ENCODE measurements at places on chromosomes 7 and 10. TPM values are rescaled to one million over a fixed set of nuclear protein-coding genes. Genes with fewer than 3 reads are reported as not detected.

Gene AGAP6
- 12.9 TPM for total RNA-seq

DNA sequence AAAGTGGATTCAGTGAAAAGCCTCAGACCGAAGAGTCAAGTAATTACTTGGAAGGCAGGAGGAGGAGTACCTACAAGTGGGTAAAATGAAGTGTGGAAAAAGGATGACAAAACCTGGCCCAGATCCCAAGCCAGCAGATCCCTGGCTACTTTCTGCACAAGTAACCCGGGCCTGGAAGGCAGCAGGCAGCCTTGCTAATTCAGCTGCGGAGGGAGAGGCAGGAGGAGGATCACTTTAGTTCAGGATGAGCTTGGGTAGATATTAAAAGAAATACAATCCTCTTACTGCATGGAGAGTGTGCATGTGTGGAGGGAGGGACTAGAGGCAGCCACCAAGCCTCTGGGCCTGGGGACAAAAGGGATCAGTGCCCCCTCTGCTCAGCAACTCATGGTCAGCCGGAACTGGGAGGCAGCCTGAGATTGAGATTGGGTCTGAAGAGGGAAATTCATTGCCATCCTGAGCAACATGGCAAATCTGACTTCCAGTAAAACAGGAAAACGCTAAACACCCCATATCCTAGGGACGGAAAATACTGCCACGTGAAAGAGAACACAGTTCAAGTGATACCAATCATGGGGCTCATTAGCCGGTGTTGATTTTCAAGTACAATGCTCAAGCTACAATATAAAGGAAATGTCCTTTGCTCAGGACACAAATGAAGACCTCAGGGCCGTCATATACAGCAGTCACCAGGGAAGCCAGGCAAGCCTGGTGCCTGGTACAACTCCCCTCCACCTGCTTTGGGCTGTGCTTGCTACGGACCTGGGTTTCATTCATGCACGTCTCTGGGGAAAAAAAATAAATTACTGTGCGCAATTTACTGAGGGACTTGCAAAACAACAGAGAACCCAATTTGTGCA is 1.3 kb downstream of the AMPH start:
- DNase-seq: no peak
- H3K27ac ChIP-seq: no peak overlapping the region
- no peaks in the 10 kb centered on the region for H3K36me3 ChIP-seq
- H3K4me3 ChIP-seq: peak overlapping the region; percentile 85

Gene KLF14
- total RNA-seq: not detected

Gene PLEKHS1
- not detected for total RNA-seq

Gene GHRHR
- not detected for total RNA-seq

DNA sequence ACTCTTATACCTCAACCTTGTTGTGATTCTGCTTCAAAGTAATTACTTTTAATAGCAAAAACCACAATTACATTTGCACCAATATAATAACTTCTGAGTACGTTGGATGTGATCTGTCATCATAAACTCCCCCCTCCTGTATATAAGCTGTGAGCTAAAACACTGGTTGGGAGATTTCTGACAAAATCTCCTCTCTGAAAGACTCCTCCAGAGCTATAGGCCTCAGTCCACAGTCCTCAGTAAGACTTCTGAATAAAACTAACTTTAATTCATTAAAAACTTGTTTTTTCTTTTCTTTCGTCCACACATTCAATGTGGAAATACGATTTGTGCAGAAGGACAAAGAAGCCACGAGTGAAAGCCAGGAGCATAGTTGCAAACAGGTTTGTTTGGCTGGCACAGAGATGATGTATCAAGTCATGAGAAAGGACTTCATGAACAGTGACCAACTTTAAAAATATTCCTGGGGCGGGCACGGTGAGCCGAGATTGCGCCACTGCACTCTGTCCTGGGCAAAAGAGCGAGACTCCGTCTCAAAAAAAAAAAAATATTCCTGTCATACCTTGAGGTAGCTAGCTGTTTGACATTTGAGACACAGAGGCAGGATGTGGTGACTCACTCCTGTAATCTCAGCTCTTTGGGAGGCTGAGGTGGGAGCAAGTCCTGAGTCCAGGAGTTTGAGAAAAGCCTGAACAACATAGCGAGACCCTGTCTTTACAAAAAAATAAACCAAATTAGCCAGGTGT is 91.1 kb upstream of the ARHGAP21 start:
- no peak overlapping the region for H3K4me3 ChIP-seq
- H3K36me3 ChIP-seq: no peaks in the 10 kb centered on the region
- H3K27ac ChIP-seq: no peak overlapping the region
- H3K4me1 ChIP-seq: no peaks in the 10 kb centered on the region

GRCh38 chr10:129253161-129253864 is 213.7 kb upstream of the MGMT start:
- DNase-seq: peak; percentile 47
- H3K4me3 ChIP-seq: no peak overlapping the region
- H3K4me1 ChIP-seq: no peaks in the 10 kb centered on the region
- no peak overlapping the region for H3K27ac ChIP-seq
- no peaks in the 10 kb centered on the region for H3K36me3 ChIP-seq

DNA sequence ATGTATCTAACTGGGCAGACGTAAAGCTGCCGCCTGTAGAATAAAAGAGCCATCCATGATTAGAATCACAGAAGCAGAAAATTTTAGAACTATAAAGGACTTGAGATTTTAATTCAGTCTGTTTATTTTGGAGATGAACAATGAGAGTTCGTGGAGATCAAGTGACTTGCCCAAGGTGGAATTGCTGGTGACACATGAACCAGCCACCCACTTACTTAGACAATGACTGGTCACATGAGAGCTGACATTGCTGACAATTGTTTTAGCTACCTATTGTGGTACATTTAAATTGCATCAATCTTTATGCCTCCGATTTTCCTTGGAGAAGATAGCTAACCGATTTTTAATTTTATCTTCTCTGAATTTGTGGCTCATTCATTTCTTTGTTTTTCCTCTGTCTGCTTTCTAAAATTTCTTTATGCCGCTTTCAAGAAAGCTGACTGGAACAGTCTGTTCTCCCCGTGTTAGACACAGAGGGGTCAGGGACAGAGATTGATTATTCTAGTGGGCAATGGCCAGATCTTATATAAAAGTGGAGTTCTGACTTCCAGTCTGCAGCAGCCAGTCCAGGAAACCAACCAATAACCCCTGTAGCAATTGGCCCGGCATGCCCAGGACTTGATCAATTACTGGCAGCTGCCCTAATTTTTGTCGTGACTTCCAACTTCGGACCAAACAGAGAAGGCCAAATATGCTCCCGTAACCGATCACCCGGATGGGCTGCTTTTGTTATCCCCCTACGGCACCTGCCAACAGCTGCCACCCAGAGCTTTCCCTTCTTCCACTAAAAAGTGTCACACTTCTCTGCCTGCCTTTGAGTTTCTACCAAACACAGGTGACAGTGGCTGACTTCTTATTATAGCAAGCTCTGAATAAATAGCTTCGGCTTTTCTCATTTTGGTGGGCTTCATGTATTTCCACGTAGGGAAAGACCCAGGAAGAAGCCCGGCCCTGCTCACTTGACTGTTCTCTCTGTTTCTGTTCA is 241.6 kb downstream of the CAMK1D start:
- H3K4me3 ChIP-seq: no peak overlapping the region
- H3K27me3 ChIP-seq: no peaks in the 10 kb centered on the region
- H3K27ac ChIP-seq: no peak overlapping the region
- H3K36me3 ChIP-seq: no peaks in the 10 kb centered on the region
- DNase-seq: no peak

Gene TFEC
- not detected for total RNA-seq

Gene HABP2
- total RNA-seq: not detected

DNA sequence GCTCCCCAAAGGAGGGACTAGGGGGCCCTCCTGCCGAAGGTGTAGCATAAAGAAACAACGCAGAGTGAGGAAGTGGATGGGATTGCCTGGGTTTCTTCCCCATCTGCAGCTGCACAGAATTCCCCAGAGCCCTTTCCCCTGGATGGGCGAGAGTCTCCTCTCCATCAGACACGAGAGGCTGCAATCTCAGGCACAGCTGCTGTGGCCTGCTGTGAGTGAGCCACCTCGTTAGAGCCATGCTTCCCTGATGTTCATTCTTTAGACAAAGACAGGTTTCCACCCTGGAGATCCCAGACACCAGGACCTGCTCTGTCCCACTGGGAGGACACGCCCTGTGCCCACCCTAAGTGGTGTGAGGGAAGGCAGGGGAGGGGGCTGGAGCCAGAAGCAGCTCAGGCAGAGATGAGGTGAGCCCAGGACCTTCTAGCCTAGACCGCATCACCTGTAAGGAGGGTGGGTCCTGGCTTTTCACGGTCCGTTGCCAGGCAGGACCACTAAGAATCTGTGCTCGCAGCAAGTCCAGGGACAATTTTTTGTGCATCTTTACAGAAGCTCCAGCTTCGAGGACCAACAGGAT is 268.6 kb upstream of the TCERG1L start:
- DNase-seq: no peak
- no peak overlapping the region for H3K27ac ChIP-seq
- H3K4me3 ChIP-seq: no peak overlapping the region
- H3K27me3 ChIP-seq: no peaks in the 10 kb centered on the region

DNA sequence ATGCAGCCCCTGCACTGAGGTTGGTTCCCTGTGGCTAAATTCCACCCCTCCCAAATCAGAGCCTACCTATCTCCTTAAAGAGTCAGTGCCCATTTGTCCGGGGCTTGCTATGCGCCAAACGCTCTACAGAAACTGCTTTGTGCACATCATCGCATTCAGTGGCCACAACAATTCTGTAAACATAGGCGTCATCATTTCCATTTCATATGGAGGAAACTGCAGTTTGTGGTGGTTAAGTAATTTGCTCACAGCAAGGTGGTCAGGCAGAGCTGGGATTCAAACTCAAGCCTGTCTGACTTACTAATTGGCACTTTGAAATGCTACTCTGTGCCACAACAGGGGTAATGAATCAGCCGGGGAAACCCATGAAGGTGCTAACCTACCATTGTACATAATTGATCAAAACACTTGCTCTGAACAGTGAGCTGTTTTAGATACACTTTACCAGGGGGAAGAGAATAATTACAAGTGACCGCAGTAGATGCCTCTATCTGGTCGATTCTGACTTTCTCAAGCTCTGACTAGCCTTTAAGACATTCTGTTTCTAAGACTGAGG is 775.5 kb downstream of the LRMDA start:
- no peak overlapping the region for H3K4me3 ChIP-seq
- H3K4me1 ChIP-seq: no peaks in the 10 kb centered on the region
- H3K27me3 ChIP-seq: no peaks in the 10 kb centered on the region
- no peak overlapping the region for H3K27ac ChIP-seq

GRCh38 chr10:49135575-49136313 is 1.9 kb upstream of the FAM170B start:
- H3K36me3 ChIP-seq: no peaks in the 10 kb centered on the region
- H3K4me3 ChIP-seq: no peak overlapping the region
- no peak for DNase-seq
- no peaks in the 10 kb centered on the region for H3K27me3 ChIP-seq
- H3K4me1 ChIP-seq: no peaks in the 10 kb centered on the region

- peaks cover 12% of the 10 kb centered on the region for H3K36me3 ChIP-seq
- DNase-seq: peak; percentile 21
- H3K4me3 ChIP-seq: no peak overlapping the region
- no peaks in the 10 kb centered on the region for H3K4me1 ChIP-seq
Observed at GRCh38 chr10:118332236-118332635, 9.9 kb downstream of the FAM204A start.

Gene PNLIPRP3
- total RNA-seq: not detected

DNA sequence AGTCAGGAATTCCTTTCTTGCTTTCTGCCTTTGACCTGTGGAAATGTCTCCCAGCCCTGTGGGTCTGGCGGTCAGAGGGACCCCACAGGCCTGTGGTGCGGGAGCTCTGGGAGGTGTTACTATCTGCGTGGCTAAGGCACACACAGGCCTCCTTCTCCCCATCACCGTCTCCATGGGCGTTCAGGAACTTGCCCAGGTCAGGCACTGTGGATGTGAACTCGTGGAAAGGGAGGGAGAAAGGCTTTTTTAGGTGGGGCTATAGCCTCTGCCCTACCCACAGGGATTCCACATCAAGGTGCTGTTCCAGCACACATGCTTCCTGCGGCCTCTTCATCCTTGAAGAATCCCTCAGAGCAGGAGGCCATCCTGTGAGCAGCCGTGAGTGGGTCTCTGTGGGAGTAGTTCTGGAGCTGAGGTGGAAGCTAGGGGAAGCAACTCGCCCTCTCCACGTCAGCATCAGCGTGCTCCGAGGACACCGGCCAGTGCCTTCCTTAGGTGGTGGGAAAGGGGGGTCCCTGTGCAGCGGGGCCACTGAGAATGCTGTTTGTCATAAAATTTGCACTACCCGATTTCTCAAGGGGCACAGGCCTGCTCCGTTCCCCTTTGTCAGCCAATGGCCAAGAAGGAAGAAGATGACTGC is 7.5 kb upstream of the ATP6V0E2 start:
- H3K4me1 ChIP-seq: no peaks in the 10 kb centered on the region
- no peaks in the 10 kb centered on the region for H3K36me3 ChIP-seq
- no peak for DNase-seq
- no peak overlapping the region for H3K27ac ChIP-seq
- no peaks in the 10 kb centered on the region for H3K27me3 ChIP-seq

Gene LIPF
- not detected for total RNA-seq

Gene IDE
- total RNA-seq: 35.5 TPM

DNA sequence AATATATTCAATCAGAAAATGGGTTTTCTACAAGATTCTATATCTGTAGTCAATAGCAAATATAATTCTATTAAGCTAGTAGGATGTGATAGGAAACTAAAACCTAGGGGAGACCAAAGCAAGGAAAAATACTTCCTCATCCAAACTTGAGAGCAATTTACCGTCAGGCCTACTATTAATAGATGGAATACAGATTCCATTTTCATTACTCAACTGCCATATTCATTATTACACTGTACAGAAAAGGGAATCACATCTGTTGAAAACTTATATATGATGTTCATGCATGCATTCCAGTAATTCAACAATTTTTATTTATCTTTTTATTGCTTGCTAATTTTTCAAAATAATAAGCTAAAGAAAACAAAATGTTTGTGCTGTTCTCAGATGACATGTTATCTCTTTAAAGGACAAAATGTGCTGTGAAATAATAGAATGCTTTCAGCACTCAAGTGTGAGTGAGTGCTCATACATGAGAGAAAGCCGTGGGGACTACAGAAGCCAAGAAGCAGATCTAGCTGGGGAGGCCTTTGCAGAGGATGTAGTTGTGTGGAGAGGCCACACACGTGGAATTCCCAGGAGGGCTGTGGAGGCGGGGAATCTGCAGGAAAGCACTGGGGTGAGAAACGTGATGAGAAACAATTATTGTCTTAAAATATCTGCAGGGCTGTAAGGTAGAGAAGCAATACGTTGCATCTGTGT is 110.0 kb downstream of the EGFR start:
- H3K27me3 ChIP-seq: no peaks in the 10 kb centered on the region
- no peak overlapping the region for H3K4me3 ChIP-seq
- H3K27ac ChIP-seq: no peak overlapping the region
- DNase-seq: no peak
- H3K4me1 ChIP-seq: peaks cover 17% of the 10 kb centered on the region
- H3K36me3 ChIP-seq: no peaks in the 10 kb centered on the region
